ENCODE measurements at places on chromosomes 1 and 21.
A peak's percentile ranks its signal among the peaks of the same experiment; 100 is the strongest.

- no peak for DNase-seq
Measured at GRCh38 chr1:181016563-181016962, 6.1 kb downstream of the STX6 start.

DNA sequence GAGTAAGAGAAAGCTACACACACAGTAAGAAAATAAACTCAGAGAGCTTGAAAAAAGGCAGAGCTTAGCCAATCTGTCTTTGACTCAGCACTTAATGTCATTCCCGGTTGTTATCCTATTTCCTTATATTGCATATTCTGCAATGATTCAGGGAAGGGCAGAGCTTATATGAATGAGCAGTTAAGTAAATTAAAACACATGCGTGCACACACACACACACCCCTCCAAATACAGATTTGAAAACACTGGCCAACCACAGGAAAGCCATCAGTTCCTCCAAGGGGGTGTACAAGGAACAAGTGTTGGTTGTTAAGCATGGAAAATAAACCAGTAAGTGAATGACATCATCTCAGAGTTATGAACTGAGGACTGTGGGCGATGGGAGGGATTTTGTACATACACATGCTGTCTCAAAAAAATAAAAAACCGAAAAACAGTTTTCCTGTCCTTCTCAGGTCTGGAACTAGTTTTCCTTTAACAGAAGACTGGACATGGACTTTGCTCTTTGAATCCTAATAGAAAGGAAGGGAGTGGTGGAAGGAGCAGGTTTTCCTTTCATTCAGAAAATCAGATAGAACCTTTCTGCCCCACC lies 1.0 kb downstream of the IQGAP3 start:
- DNase-seq = peak; percentile 95

DNA sequence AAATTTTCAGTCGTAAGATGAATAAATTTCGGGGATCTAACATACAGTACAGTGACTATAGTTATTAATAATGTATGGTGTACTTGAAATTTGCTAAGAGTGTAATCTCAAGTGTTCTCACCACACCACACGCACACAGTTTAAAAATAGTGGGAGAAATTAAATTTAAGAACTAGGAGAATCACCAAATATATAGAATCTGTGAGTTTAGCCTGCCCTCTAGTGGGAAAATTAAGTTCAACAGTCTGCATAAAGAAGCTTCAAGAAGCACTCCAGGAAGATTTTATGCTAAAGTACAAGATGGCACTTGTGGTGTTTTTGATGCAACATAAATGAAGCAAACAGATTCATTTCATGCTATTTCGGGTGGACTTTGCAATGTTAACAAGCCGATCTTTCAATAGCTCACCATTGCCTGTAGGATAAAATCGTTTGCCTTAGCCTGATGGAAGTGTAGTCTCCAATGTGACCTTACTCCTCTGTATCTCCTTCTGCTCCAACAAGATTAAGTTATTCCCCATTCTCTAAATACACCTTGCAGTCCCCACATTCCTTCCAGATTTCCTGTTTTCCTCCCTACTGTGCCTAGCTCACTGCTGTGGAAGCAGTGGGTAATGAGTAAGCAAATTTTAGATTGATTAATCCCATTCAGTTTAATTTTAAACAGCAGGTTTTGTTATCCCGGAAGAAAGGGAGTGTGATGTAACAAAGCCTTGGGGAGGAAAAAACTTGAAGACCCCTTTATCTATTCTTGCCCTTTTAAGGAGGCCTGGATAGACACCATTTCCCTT lies 8.7 kb upstream of the PIK3C2B start:
- DNase-seq = peak; percentile 69

DNA sequence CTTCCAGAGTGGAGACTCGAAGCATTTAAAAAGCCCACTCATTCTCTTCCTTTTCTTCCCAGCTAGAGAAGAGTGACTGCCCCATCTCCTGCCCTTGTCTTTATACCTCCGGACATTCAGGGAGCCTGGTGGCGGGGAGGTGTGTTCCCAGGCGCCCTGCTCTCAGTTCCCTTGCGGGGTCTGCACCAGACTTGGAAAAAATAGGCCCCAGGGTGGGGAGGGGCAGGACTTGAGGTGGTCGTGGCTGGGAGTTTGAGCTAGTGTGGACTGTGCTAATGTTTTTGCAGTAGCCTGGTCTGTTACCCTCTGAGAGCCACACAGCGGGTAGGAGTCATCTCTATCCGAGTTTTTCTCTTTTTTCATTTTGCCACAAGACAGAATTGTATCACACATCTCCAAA lies 139.1 kb downstream of the PEX14 start:
- no peak for DNase-seq

DNA sequence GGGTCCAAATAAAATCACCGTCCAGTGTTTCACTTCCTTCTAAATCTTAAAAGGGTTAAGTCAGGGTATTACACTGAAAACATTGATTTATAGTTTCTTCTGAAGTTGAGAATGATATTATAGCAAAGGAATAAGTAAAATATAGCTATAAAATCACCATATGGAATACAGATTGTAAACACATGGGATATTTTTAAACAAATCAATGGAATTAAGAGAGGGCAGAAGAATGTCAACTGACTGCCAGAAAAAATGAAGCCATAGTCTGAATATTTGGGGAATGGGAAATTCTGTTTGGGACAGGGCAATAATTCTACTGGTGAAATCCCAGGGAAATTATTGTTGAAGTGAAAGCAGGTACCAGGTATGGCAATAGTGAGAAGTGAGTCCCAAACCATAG lies 664.6 kb downstream of the NCAM2 start:
- no peak for DNase-seq

- DNase-seq = peak; percentile 96
Measured at GRCh38 chr1:112957133-112957812, 1.3 kb upstream of the SLC16A1 start.

DNA sequence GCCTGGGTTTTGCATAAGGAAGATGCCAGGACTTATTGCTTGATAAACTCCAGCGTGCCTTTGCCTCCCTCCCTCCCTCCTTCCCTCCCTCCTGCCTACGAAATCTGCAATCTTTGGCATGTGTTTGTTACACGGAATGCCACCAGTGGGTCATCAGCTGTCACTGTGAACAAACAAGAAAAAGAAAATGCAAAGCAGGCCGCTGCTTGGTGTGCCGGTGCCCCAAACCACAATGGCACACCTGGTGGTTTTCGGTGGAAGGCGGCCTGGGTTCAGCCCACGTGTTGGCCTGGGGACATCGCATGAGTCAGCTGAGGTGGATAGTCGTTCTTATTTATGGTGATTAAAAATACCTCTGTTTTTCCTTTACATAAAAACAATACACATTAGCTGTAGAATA lies 16.3 kb upstream of the IFNLR1 start:
- no peak for DNase-seq
